Fibroblast of lung (primary cell): ENCODE measurements at places on chromosomes 7 and 10. TPM values are rescaled to one million over a fixed set of nuclear protein-coding genes. Genes with fewer than 3 reads are reported as not detected.

CLRN3 gene
- not detected in 2 replicates for polyA plus RNA-seq

CHST15 gene
- polyA plus RNA-seq, result 5.0 and 11.7 TPM in 2 replicates

TMEM140 gene
- 5.1 and 8.7 TPM in 2 replicates for polyA plus RNA-seq

MCM10 gene
- polyA plus RNA-seq, result 3.1 and 10.4 TPM in 2 replicates

CYP2C9 gene
- polyA plus RNA-seq, result not detected in 2 replicates

TRPV5 gene
- polyA plus RNA-seq, result not detected in 2 replicates

FEZF1 gene
- polyA plus RNA-seq, result not detected in 2 replicates

ZNF727 gene
- polyA plus RNA-seq, result not detected in 2 replicates

OR2A7 gene
- polyA plus RNA-seq, result 0.39 and 0.45 TPM in 2 replicates

HMX3 gene
- not detected in 2 replicates for polyA plus RNA-seq

TMEM176B gene
- 0.78 and 1.1 TPM in 2 replicates for polyA plus RNA-seq

HIP1 gene
- 30.0 and 31.3 TPM in 2 replicates for polyA plus RNA-seq

TMEM270 gene
- not detected in 2 replicates for polyA plus RNA-seq

PON3 gene
- 0.50 TPM in 1 of 2 replicates, not detected in the other for polyA plus RNA-seq

SPDYE9 gene
- polyA plus RNA-seq, result not detected in 2 replicates

ASB15 gene
- polyA plus RNA-seq, result not detected in 2 replicates

NOLC1 gene
- 64.7 and 105 TPM in 2 replicates for polyA plus RNA-seq

LRRD1 gene
- 0.02 and 0.06 TPM in 2 replicates for polyA plus RNA-seq

IFIT1B gene
- polyA plus RNA-seq, result not detected in 2 replicates

DYNC1I1 gene
- 0.30 and 0.44 TPM in 2 replicates for polyA plus RNA-seq
